ENCODE measurements at places on chromosomes 3 and 15.

DNA sequence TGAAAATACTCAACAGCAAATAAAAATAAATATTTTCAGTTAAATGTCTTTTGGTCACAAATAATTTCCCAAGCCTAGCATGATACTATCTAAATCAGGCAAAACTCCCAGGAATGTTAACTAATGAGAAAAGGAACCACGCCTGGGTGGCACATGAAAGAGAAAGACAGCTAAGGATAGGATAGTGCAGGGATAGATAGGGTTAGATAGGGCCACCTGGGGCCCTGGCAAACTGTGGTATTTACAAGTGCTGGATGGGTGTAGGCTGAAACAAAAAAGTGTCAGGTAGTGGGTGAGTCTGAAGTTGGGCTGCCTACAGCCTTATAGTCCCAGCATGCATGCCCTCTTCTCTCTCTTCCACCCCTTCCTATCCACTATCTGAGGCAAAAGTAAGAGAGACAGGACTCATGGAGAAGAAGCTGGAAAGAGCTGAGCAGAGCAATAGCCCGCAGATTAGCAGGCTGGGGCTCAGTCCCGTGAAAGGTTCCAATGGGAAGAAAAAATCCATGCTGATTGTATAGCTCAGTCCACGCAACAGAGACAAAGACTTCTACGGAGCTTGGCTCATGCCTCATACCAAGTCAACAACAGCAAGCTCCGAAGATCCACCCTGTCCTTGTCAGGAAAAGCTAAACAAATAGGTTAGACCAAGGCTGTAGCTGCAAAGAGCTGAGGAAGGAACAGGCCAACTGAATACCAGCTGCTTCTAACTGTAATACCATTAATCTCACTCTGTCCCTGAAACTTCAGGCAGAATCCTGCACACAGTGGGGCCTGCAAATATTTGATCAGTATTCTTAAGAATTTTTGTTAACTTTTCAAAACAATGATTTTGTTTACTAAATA is 342.1 kb upstream of the ATP11B start:
- no peak for DNase-seq

DNA sequence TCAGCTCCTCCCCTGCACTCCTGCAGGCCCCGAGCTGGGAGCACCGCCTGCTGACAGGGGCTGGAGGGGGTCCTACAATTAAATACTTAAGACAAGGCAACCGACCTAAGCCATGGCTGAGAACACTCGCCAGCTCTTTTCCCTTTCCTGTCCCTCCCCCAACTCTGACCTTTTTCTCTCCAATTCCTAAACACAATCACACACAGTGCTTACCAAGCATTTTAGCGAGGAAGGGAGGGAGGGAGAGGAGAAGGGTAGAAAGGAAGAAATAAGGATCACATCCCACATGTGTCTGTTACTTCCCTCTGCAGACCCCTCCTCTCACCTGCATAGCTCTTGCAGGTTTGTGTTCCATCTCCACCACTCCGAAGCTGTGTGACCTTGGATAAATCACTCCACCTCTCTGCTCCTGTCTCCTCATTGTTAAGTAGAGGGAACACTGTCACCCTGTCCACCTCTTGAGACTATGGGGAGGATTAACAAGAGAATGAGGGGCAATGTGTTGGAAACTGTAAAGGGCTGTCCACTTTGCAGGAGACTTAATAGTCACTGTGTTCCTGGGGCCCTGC is 63.6 kb downstream of the CYP11A1 start:
- no peak for DNase-seq

- peak; percentile 76 for DNase-seq
Measured at GRCh38 chr15:82571722-82572222, 31.5 kb upstream of the RPS17 start.

DNA sequence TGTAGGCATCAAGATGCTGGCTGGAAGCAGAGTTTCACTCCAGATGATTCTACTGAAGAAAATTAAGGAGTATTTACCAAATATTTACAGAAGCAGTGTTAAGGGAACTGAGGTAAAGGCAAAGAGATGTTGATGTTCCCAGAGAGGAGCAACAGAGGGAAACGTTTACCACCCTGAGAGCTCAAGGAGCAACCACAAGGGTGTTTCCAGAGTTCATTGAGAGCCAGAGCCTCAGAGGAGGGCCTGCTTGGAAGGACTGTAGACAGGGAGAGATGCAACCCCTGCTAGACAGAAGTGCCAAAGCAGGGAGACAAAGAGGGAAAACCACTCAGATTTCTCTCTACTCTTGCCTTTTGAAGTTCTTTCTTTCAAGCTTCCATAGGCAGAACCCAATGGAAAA is 474.5 kb downstream of the RBMS3 start:
- no peak for DNase-seq

DNA sequence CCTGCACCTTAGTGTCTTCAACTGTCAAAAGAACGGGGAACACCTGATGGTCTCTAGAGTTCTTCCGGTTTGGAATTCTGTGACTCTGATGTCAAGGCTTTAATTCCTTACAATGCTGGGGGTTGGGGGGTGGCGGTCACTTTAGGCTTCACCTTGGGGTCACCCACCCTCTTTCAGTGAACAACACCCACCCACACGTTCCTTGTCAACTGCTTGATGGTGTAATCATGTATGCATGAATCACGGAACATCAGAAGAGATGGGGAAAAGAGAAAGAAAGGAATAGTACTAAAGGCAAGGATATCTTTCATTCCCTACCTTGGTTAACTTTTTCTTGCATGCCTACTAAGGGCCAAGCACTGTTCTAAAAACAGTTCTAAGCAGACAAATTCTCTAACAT is 7.3 kb upstream of the UBE2E1 start:
- DNase-seq = no peak

DNA sequence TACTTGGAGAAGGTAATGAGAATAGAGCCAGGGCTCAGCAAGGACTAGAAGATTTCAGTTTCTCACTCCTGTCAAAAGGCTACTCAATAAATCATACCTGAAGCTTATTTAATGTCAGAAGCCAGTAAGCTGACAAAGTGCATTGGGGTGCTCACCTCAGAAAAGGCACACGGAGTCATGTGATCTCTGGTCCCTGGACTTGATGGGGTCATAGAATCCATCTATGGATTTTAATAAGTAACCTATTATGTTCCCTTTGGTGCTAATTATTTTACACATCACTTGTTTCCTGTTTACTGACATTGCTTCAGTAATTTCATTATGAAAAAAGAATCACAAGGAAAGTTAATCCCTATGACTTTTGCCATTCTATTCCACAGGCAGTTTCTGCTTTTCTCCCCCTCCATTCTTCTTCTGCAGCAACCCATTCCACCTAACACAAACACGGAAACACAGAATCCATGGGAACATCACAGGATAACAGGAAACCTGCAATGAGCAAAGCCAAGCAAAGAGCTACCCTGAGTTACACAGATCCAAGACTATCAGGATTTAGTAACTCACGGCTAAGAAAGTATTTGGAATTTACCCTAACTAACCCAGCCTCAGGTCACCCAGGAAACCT is 159.6 kb downstream of the MEIS2 start:
- no peak for DNase-seq

- DNase-seq = no peak
Measured at GRCh38 chr3:69872783-69873378, 126.7 kb upstream of the SAMMSON start.

GRCh38 chr3:59326246-59327024 is 276.6 kb upstream of the CFAP20DC start:
- DNase-seq = no peak

DNA sequence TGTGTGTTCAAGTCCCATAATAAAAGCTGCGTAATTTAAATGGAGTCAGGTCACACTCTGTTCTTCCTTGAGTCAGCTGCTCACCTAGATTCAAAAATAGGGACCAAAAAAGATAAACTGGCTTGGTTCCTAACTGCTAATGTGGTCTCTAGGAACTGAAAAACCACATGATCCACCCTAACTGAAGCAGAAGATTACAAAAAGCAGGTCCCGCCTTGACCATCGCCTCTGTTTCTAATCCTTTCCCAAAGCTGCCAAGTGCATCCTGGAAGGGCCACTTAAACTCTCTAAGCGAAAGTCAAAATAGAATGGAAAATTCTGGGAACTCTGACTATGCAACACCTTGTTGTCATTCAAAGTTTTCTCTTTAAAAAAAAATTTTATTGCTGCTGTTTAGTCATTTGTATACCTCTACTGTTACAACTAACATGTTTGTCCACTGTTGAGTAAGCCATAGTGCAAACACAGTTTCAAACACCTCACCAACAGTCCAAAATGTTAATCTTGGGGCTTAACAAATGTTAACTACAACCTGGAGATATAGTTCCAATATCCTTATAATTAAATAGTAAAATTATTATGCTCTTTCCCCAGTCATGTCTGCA is 88.9 kb upstream of the THBS1 start:
- no peak for DNase-seq

GRCh38 chr3:72232777-72233176 is 447.8 kb upstream of the PROK2 start:
- no peak for DNase-seq

- peak; percentile 43 for DNase-seq
Measured at GRCh38 chr3:53255423-53255774, 423 bp downstream of the TKT start.

DNA sequence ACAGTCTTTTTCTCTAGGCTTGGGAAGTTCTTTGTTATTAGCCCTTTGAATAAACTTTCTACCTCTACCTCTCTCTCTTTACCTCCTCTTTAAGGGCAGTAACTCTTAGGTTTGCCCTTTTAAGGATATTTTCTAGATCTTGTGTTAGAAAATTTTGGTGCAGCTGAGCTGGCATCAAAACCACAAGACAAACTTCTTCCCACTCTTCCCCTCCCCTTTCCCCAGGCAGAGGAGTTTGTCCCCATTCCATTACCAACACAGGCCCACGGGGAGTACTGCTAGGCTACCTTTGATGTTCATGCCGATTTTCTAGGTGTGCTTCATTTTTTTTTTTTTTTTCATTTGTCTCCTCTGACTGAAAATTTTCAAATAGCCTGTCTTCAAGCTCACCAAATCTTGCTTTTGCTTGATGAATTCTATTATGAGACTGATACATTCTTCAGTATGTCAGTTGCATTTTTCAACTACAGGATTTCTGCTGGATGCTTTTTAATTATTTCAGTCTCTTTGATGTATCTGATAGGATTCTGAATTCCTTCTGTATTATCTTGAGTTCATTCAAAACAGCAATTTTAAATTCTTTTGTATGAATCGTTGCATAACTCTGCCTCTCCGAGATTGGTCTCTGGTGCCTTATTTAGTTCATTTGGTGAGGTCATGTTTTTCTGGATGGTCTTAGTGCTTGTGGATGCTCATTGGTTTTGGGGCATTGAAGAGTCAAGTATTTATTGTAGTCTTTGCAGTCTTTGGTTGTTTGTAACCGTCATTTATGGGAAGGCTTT is 112.0 kb downstream of the UBE2E2 start:
- no peak for DNase-seq

- DNase-seq = no peak
Measured at GRCh38 chr3:63644212-63644797, 8.2 kb upstream of the SNTN start.

DNA sequence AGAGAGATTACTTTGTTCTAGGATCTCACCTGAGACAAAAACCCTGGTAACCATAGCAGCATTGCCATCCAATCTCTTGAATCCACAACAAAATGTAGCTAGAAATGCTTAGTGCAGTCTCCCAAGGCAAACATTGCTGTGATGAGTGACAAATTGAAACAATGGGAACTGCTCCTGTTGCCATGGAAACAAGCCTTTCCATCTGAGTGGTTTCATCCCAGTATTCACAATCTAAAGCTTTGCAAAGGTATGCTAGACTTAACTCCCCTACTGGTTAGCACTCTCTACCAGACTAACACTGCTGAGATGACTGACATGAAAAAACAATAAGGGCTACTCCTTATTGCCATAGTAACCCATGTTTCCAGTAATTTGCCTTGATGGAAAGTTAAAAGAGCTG is 172.6 kb upstream of the CNTN3 start:
- no peak for DNase-seq

- no peak for DNase-seq
Measured at GRCh38 chr3:64514889-64515288, 172.9 kb downstream of the ADAMTS9 start.

DNA sequence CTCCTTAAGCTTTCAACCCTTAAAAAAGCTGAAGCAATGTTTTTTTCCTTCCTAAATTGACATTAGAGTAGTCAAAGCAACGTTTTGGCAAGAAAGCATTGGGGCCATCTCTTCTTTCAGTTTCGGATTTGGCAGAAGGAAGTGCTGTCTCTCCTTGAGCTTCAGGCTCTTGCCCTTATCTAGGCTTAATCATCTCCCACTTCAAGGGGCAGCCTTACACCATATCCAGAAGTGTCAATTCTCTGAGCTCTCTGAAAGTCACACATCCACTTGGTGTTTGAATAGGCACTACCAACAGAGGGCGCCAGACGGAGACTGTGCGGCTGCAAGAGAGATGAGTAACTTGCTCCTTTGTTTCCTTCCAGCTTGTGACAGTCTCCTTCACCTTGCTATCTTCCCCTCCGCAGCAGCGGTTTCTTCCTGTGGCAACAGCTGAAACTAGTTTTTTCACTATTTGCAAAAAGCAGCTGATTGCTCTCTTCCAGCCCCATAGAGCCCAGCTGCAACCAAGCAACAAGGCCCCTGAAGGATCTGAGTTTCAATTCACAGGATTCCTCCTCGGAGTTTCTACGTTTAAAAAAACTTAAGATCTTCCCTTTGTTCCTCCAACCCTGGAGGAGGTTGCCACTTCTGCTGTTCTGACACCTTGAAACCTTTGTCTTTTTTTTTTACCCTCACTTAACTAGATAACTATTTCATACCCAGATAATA is 147.0 kb upstream of the SLCO3A1 start:
- DNase-seq = peak; percentile 92

DNA sequence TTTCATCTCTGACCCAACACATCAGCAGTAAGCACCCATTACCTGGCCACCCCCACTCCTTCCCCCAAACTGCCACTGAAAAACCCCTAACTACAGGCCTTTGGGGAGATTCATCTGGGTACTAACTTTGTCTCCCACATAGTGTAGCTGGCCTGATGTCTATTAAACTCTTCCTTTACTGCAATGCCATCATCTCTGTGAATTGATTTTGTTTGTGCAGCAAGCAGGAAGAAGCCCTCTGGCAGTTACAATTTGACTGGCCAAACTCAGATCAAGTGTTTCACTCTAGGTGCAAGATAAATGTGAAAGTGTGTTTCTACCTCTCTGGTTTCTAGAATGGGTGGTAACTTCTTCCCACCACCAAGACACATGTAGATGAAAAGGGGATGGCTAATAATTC is 26.7 kb upstream of the OR5K4 start:
- DNase-seq = no peak

Data from posterior cingulate gyrus (tissue), 11 donors.